ENCODE measurements at places on chromosomes 7 and 10.

- peak; percentile 75 for DNase-seq
Observed at GRCh38 chr10:30751678-30752331, 122.3 kb upstream of the LYZL2 start.

DNA sequence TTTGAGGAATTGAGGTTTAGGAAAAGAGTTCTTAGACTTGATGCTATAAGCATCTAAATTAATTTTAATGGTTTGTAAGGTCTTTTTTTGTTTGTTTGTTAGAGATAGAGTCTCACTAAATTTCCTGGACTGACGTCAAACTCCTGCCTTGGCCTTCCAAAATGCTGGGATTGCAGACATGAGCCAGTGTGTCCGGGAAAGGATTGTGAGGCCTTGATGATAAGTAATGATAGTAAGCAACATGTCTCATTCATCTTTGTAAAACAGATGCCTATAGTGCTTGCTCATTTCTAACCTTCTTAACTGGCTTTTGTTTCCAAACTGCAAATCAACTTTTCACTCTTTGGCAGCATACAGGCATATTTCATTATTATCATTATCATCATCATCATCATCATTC lies 176.0 kb upstream of the KCND2 start:
- DNase-seq: peak; percentile 3

- no peak for DNase-seq
Observed at GRCh38 chr10:33501161-33501560, 166.7 kb upstream of the NRP1 start.

DNA sequence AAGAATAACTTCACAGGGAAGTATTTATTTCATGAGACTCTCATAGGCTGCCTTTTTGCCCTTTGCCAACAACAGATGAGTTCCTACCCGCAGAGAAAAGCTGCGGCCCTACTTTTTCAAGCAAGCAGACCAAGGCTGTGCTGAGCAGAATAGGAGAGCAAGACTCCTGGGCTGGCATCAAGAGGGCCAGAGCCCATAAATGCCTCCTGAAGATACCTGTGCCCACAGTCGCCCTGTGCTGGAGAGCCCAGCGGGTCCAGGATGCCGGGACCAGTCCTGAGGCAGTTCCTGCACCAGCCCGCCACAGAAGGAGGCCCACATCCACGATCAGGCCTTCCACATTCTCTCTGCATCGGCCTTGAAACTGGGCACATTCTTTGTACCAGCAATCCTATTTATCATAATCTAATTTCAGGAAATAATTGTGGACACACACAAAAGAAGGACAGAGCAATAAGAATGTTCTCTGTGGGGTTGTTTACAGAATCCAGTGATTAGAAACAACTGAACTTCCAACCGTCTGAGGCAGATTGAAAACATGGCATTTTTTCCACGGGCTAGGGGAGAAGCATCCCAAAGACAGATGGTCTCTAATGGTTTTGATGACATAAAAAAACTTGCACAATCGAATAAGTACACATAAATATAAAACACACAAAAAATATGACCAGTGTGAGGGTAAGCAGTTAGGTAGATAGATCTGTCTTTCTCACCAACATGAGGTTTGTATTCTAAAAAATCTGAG lies 95.6 kb downstream of the CPXM2 start:
- DNase-seq: peak; percentile 9

GRCh38 chr7:64747802-64748201 lies 46.4 kb upstream of the ZNF138 start:
- no peak for DNase-seq

DNA sequence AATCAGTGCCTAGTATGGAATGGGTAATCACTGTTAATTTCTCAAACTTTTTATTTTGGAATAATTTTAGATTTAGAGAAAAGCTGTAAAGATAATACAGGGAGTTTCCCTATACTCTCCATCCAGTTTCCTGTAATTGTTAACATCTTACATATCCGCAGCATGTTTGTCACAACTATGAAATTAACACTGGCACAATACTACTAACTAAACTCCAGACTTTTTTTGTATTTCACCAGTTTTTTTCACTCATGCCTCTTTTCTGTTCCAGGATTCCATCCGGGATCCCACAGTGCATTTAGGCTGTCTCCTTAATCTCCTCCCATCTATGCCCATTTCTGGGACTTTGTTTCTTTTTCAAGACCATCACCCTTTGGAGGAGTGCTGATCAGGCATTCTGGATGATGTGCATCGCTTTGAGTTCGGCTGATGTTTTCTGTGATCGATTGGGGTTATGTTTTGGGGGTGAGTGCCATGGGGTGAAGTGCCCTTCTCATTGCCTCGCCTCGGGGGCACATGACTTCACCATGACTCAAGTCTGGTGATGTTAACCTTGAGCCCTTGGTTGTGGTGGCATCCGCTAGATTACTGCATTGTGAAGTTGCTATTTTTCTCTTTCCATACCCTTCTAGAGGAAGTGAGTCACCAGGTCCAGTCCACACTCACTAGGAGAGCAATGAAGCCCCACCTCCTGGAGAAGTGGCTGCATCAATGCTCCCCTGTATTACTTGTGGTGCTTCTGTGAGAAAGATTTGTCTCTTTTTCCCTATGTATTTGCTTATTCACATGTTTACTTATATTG lies 43.9 kb upstream of the GRB10 start:
- DNase-seq: peak; percentile 78

GRCh38 chr10:110867807-110868465 lies 3.8 kb upstream of the PDCD4 start:
- no peak for DNase-seq

GRCh38 chr10:78626471-78626870 lies 442.3 kb upstream of the ZMIZ1 start:
- DNase-seq: no peak

DNA sequence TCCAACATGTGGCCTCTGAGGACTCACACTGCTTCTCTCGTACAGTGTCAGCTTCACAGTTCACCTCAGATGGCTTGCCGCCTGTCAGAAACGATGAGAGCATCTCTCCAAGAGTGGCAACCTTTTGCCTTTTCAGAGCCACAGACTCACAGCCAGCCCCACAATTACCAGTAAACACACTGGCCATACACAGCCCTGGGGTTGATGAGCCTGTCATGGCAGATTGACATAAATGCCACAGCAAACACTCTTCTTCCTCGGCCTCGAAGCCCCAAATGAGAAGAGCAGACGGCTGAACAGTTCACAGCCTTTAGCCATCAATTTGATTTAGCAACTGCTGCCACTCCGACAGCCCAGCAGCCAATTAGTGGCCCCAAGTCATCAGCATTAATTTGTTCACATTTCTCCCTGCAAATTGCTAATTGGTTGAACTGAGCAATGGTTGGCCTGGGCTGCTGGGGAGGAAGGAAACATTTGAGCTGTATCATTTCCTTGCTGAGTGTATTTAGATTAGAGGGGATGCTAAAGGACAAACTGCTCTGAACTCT lies 1142.9 kb downstream of the SORCS3 start:
- DNase-seq: no peak

DNA sequence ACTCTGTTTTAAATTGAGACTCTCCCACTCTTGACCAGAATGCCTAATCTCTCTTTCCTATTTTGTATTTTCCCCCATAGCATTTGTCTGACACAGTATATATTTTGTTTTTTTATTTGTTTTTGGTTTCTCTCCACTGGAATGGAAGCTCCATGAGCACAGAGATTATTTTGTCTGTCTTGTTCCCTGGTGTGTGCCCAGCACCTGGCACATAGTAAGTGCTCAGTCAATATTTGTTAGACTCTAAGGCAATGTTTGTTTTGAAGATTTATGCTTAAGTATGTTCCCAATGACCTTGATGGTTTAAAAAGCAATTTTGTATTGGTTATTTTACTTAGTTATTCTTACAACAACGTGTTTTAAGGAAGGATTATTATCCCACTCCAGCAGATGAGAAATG lies 201.8 kb downstream of the DYNC1I1 start:
- DNase-seq: no peak

- no peak for DNase-seq
Observed at GRCh38 chr7:155378959-155379871, 78.7 kb upstream of the EN2 start.

DNA sequence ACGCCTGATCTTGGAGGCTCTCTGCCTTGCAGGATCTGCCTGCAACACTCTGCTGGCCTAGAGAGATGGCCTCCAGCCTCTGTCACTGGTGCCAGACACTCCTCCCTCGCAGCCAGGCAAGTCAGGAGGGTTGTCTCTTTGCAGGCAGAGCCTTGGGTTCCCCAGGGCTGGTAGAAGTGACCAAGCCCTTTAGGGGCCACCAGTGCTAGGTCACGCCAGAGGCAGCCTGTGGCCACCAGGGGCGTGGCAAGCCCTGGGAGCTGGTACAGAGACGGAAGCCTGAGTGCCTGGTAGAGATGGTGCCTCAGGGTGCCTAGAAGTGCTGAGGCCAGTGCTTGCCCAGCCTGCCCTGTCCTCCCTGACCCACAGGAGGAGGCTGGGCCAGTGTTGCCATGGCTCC lies 9.1 kb downstream of the ADCYAP1R1 start:
- DNase-seq: no peak

DNA sequence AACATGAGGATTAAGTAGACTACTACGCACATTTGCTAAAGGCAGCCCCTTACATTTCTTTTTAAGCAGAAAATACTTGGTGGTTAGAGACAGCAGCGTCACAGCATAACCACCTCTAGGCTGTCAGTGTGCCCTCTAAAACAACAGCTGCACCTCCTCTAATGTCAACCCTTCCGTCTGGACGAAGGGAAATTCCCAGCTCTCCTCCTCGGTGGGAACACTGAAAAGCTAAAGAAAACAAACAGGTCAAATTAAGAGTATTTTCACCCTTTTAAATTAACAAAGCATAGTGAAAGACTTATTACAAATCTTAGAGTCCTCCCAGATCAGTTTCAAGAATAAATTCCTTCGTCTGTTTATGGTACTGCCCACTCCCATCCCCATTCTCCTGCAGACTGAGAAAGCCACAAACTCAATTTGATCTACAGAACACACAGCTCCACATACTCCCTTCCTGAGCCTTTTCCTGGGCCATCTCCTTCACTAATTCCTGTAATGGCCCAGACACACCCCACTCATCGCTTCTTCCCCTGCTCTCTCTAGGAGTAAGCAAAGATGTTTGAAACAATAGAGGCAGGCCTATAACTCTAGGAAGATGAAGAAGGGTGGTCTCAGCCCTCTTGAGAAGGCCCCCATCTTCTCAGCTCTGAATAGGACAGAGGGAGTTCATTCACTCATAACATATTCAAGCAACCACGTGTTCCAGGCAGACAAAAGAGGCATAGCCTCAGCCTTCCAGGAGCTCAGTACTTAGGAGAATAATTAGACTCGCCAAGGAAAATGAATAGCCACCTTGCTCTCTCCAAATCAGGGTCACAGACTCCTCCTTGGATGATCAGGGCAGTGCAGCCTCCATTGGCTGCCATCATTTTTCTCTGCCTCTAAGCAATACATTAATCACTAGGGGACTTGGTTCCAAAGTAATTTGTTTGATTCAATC lies 47.5 kb upstream of the HNRNPH3 start:
- no peak for DNase-seq

GRCh38 chr7:21773326-21773725 lies 172.4 kb downstream of the CDCA7L start:
- DNase-seq: no peak

DNA sequence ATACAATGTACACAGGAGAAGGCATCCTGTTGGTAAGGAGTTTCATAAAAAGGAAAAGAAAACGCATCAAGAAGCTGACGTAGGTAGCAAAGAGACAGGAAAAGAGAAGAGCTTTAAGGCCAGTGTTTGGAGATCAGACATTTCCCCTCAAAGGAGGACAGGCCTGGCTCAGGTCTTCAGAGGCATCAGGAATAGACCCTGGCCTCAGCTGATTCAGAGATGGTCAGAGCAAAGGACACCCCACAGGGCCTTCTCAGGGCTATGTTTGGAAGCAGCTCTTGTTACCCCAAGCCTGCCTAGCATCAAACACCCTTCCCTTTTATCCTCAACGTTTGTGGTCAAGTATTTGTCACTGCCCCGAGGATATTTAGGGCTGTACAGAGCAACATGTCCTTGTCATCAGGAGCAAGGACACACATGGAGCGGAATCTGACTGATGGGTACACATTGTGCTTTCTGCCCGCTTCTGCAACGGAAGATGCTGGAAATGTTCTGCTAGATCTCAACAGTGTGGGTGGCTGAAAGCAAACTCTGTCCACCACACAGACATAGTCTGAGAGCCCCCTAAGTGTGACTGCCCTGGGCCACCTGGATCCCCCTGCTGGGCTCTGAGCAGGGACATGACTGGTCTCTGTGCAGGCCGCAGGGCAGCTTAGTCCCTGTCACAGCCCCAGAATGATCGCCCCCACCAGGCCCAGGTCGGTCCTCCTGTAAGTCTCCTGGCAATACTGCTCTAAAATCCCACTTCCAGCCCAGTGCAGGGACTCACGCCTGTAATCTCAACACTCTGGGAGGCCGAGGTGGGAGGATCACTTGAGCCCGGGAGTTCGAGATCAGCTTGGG lies 1.0 kb upstream of the ZDHHC4 start:
- DNase-seq: no peak

- DNase-seq: no peak
Observed at GRCh38 chr7:27388561-27388960, 146.0 kb downstream of the EVX1 start.

- no peak for DNase-seq
Observed at GRCh38 chr7:78071491-78072200, 273.1 kb downstream of the PHTF2 start.

- DNase-seq: no peak
Observed at GRCh38 chr10:116909307-116909706, 60.0 kb downstream of the ENO4 start.

DNA sequence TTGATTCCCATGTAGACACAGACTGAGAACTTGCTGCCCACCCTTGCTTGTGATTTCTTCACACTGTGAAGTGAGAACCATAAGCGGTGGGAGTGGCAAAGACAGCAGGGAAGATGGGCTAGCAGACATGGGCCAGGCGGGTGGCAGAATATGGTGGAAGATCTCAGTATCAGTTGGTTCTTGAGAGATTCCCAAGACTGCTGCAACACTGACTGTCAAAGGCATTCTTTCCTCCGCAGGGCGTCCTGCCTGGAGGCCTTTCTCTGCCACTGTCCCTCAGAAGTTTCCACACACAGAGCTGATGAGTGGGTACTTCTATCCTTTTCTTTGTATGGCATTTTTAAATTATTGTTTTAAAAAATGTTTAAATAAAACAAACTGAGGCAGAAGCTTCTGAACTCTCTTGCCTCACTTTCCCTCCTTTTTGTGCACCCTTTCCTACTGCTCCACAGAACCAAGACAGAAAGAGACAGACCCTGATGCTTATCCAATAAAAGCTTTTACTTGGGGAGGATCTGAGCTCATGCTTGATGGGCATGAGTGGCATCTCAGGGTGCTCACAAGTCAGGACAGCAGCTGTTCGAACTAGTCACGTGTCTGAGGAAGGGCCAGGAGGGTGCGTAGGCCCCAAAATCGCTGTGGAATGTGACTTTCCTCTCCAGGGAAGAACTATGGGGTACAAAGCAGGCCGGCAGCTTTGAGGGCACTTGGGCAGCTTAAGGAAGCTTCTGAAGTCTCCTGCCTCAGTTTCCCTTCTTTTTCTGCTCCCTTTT lies 104.7 kb upstream of the PCGF5 start:
- no peak for DNase-seq

- no peak for DNase-seq
Observed at GRCh38 chr7:922334-923107, 32.0 kb downstream of the ADAP1 start.

GRCh38 chr10:110794808-110795207 lies 76.9 kb upstream of the PDCD4 start:
- no peak for DNase-seq
